ENCODE measurements at places on chromosomes 4 and X.

- DNase-seq, result no peak
Observed at GRCh38 chr4:95982516-95982915, 142.6 kb downstream of the PDHA2 start.

DNA sequence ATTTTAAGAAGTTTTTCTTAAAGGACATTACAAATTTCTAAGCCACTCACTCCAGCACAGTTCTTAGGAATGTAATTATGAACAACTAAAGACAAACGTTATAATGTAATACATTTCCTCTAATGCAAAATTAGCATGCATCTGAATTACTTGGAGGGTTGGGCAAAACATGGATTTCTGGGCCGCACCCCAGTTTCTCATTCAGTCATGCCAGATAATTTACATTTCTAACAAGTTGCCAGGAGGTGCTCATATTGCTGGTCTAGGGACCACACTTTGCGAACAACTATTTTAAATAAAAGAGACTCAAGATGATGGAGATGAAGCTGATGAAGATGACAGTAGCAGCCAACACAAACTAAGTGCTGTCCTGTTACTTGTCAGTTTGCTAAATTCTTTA, 684.7 kb upstream of the ATOH1 start:
- DNase-seq, result no peak

- DNase-seq, result no peak
Observed at GRCh38 chrX:120677004-120677652, 47.3 kb upstream of the C1GALT1C1 start.

DNA sequence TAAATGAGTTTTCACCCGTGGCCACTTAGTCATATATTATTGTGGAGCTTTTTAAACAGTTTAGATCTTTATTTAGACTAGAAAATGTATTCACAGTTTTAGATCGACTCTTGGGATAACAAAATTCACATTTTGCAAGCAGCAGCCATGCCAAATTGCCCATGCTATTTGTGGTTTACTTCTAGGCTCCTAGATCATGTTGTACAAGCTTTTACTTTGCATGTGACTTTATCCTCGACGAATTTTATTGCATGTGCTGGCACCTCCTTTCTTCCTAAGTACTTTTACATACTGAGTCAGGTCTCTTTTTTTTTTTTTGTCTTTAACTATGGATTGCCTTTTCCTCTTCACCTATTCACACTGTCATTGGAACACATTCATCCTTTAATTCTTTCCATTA, 23.2 kb downstream of the BBS12 start:
- no peak for DNase-seq

- no peak for DNase-seq
Observed at GRCh38 chrX:42195506-42195905, 272.2 kb upstream of the CASK start.

- DNase-seq, result no peak
Observed at GRCh38 chr4:6423575-6423974, 48.8 kb downstream of the PPP2R2C start.

DNA sequence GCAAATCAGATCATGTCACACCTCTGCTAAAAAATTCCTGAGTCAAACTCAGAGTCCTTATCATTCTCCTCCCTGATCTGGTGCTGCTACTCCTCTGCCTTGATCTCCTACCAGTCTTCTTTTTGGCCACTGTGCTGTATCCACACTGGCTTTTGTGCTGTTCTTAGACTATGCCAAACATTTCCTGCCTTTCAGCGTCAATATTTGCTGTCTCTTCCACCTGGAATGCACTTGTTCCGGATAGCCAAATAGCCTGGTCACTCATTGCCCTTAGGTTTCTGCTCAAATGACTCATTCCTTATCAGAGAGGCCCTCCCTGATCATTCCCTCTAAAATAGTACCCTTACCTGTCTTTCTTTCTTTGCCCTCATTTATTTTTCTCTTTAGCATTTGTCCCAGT, 24.4 kb upstream of the RP2 start:
- DNase-seq, result no peak

DNA sequence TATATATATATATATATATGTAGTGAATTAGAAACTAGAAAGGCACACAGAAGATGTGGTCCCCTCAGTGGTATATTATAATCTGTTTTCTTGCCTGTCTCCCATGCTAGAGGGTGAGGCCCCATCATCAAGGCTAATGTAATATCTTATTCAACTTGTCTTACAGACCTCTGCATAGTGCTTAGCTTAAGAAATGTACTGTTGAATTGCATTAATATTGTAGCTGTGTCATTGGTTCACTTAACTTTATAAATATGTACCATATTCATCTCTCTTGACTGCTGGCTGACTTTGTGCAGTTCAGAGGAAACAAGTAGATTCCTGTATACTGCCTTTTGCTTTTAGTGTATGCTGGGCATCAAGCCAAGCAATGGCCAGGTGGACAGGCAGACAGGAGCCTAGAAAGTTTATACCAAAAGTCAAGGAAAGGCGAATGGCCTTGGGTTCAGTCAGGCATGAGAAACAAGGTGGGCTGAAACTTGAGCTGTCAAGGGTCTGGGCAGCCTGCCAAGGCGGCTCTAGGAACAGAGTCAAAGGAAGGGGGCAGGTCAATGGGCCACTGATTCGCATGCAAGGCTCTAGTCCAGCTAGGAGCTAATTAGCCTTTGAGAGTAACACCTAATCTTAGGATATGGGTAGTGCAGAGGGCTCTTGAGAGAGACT, 78.8 kb upstream of the LEF1 start:
- DNase-seq, result peak; percentile 93

DNA sequence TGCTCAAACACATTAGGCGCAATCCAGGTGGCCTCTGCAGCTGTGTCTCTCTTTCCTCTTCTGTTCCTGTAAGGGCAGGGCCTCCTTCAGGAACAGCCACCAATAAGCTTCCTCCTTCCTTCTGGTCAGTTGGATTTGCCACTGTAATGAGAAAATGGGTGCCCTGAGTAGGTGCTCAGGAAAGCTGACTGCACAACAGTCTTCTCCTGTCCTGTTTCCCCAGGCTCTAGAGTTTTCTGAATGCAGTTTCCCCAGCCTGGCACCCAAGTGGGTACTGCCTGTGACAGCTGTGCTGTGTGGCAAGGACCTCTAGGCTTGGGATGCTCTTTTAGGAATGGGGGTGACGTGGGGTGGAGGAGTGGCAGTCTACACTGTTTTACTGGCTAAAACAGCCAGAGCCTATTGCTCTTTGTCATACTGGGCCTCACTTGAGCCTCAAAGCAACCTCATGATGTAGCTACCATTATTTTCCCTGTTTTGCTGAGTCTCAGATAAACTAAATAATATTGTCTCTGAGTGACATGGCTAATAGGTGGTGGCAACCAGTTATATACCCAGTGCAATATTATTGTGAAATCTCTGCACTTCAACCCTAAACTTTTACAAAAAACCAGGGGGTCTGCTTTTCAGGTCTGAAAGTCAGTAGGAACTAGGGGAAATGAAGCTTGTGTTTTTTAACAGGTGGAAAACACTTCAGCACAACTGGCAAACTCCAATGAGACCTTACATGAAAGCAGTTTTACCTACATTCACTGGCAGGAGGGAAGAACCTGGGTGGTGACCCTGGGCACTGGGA, 1.2 kb downstream of the CXCL2 start:
- peak; percentile 33 for DNase-seq

GRCh38 chrX:133654811-133655210, 239.5 kb upstream of the GPC4 start:
- no peak for DNase-seq

GRCh38 chr4:114193624-114194399, 214.4 kb upstream of the ARSJ start:
- DNase-seq, result no peak

GRCh38 chrX:110226931-110227330, 91.0 kb downstream of the AMMECR1 start:
- DNase-seq, result no peak

- no peak for DNase-seq
Observed at GRCh38 chr4:101973361-101973760, 182.8 kb downstream of the BANK1 start.

GRCh38 chr4:139978692-139979091, 175.3 kb downstream of the MAML3 start:
- DNase-seq, result peak; percentile 20

DNA sequence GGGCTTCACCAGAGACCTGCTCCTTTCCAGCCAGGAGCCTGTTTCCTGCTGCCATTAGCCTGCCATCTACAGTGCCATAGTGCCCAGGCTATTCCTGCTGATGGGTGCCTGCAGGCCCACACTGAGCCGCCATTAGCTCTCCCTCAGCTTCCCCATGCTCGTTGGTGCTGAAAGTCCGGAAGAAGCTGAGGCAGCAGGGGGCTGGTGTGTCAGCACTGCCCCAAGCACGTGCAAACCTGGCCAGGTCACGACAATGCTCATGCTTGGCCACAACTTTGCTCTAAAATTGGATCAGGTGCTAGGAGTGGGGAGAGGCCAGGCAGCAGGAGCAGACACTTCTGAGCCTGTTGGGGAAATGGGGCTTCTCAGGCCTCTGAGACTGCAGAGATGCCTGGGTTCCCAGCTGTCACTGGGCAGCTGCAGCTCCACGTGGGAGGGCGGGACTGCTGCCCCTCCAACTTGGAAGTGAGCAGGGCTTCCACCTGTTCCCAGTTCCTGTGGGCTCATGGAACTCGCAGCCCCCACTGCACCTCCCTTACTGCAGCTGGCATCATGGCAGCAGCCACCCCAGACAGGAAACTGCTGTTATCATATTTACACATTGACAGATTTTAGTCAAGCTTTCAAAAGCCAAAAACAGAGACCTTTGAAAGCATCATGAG, 913.9 kb downstream of the FSTL5 start:
- DNase-seq, result no peak

DNA sequence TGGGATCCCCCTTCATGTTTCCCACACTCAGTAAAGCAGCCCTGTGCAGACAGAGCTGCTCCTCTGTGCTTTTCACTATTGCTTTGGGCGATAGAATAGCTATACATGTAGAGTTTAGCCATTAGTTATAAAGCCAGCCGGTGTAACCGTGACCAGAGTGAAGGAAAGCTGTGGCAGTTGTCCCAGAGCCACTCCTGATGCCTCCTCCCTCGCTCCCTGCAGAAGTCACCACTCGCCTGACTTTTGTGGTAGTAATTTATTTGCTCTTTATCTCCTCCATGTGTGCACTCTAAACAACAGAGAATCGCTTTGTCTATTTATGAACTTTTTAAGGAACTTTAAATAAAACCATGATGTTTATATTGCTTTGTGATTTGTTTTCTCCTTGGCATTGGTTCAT, 41.8 kb upstream of the WWC2 start:
- no peak for DNase-seq

DNA sequence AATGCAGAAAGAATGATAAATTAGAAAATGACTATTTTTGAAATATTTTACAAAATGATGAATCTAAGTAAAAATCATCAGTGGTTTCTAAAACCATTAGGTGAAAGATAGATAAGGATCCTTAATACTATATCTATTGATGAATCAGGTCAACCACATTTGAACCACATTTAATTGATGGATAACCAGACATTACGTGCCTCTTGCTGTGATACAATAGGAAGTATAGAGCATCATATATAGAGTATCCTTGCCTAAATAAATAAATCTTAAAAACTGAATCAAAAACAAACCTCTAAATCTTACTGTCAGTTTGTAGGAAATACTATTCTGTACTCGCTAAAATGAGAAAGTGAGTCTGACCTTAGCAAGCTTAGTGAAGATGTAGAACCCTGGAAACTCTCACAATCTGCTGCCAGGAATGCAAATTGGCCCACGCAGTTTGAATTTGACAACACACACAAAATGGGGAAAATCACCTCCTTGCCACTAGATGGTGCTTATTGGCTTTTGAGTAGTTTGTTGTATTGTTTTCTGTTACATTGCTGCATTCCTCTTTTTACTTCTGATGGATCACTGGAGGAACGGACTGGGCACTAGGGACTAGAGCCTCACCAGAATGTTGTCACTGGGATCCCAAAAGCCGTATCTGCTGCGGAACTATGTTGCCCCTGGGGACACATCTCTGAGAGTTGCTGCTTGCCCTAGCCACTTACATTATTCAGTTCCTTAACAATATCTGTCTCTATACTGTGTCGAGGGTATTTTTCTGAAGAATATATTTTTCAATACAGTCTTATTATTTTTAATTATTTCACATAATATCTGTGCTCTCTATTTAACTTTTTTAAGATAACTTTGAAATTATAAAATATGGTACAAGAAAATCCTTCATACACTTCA, 25.4 kb upstream of the SLAIN2 start:
- DNase-seq, result peak; percentile 25

GRCh38 chr4:99651811-99652485, 5.7 kb downstream of the C4orf54 start:
- no peak for DNase-seq

GRCh38 chrX:9420275-9421265, 44.3 kb upstream of the TBL1X start:
- DNase-seq, result no peak

DNA sequence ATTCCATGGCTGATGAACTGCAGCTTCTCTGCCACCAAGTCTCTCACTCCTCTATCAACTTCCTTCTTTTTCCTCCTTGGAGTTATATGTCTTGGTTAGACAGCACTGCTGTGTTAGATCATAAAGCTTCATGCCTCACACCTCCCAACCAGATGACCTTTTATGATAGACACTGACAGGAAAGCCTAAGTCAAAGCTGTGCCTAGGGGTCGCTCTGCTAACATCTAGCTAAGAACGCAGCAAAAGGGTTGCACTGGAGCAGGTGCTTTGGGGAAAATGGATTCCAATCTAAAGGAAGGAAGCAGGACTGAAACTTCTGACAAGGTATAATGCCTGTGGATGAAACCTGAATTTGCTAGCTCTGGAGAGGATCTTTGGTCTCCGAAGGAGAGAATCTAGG, 509.7 kb downstream of the SMARCA1 start:
- DNase-seq, result no peak

GRCh38 chrX:19705196-19705769, 182.1 kb downstream of the SH3KBP1 start:
- DNase-seq, result no peak

GRCh38 chr4:80058740-80059139, 14.3 kb downstream of the ANTXR2 start:
- DNase-seq, result no peak

DNA sequence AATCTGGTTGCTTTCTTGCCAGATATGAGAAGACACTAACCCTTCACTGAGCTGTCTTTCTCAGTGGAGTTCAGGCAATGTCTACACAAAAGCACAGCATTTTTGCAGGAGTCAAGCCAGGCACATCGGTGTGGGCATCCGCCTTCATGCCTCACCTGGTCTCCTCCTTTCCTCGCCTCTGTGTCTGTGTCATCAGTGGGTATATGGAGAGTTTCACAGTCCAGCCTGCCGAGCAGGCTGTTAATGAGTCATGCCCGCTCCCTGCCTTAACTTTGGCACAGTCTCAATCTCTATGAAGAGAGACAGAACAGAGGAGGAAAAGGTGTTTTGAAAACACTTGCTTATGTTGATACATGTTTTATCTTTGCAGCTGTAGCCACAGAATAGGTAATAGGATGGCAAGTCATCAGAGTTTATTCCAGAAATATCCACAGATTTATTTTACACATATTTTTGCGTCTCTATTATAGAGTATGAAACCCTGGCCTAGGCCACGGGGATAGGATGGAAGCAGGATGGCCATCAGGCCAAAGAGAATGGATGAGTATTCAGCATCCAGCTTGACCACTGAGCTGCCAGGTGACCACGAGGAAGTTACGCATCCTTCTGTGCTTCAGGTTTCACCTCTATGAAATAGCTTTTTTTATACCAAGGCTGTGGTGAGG, 32.8 kb upstream of the MAML3 start:
- DNase-seq, result no peak

GRCh38 chrX:137352101-137352660, 213.7 kb upstream of the ZIC3 start:
- DNase-seq, result no peak

Data from NCI-H510A treated with DMSO at 0.1 percent for 48 hours (cell line).